Activated CD4-positive, alpha-beta T cell treated with anti-CD3 and anti-CD28 coated beads for 48 hours (primary cell): ENCODE measurements at places on chromosomes 6 and 20.

DNA sequence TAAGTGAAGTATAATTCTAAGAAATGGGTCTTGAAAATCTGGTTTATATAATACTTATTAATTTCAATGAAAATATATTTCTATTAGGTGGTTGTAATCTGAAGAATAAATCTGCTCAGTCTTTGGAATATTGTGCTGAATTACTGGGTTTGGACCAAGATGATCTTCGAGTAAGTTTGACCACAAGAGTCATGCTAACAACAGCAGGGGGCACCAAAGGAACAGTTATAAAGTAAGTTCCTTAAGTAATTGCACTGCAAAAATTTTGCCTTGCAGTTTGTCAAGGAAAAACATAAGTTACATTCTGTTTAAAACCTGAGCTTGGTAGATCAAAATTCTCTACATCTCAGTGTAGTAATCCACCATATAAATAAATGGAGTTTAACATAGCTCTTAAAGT, 106.0 kb downstream of the MYO6 start:
- peak; percentile 23 for DNase-seq

DNA sequence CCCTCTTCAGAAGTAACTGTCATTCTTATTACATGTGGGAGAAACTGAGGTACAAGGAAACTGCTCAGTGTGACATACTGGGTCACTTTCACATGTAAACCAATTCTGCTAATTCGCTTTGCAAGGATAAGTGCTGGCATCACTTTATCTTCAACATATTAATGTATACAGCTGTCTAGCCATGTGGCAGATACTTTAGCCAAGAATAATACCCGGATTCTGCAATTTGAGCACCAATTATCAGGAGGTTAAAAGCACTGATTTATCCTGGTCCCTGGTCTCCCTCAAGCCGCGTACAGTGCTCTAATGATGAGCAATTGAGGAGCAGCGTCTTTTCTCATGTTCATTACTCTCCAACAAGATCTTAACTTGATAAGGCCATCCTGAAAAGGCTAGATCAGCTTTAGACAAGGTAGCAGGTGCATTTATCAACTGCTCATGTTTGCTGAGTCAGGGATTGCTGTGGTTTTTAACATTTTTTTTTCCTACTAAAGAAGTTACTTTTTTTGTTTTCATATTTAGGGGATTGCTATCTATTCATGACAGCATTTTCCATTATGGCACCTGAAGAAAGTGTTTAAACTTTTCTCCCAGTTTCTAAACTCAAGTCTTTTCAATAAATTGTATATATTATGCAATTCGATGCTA, 1066.3 kb upstream of the MAP3K7 start:
- DNase-seq: no peak

- DNase-seq: peak; percentile 69
These were observed 41.8 kb downstream of the FARS2 start for GRCh38 chr6:5302995-5303622.

GRCh38 chr6:127907960-127908640, 7.2 kb upstream of the THEMIS start:
- DNase-seq: peak; percentile 55

- DNase-seq: no peak
These were observed 147.4 kb upstream of the RNF24 start for GRCh38 chr20:4162766-4163165.

GRCh38 chr20:50013976-50014375, 31.2 kb downstream of the SNAI1 start:
- no peak for DNase-seq

GRCh38 chr6:141682391-141682790, 450.3 kb upstream of the GJE1 start:
- DNase-seq: no peak
